Endothelial cell of umbilical vein (primary cell): ENCODE measurements at places on chromosomes 7 and 10.
A peak's percentile ranks its signal among the peaks of the same experiment; 100 is the strongest.

GRCh38 chr7:87689374-87689773 lies 61.2 kb downstream of the RUNDC3B start:
- no peak for DNase-seq

DNA sequence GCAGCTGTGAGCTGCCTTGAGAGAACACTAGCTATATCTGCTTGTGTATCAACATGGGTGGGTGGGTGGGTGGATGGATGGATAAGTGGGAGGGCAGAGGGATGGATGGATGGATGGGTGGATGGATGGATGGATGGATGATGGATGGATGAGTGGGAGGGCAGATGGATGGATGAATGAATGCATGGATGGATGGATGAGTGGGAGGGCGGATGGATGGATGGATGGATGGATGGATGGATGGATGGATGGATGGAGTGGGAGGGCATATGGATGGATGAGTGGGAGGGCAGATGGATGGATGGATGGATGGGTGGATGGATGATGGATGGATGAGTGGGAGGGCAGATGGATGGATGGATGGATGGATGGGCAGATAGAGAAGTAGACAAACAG lies 76.1 kb downstream of the MKI67 start:
- no peak for DNase-seq

DNA sequence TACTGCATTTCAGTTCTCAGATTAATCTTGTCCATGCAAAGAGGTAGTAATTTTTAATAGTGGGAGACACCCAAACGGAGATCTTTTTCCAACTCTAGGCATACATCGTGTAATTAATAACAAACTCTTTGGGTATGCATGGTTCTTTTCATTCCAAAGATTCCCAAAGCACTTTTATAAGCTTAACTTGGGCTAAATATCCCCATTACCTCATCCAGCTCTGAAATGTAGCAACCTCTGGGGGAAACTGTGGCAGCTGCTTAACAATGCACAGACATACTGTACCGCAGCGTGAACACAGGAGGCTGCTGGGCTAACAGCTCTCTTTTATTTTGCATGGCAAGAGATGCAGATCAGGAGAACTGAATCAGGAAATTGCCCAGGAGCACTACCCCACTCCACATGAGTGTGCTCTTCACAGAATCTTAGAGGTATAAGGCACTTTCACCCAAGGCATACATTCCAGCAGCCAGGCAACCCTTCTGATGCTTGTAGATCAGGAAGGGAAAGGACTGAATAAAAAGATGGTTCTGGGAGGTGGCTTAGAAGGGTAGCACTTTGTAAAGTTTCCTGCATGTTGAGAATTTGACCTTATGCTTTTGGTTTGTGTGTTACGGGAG lies 114.4 kb upstream of the GLI3 start:
- DNase-seq: no peak

- DNase-seq: no peak
Observed at GRCh38 chr7:149819961-149820340, 18.2 kb upstream of the ZNF862 start.

GRCh38 chr7:111091593-111092358 lies 849 bp downstream of the LRRN3 start:
- DNase-seq: peak; percentile 40

DNA sequence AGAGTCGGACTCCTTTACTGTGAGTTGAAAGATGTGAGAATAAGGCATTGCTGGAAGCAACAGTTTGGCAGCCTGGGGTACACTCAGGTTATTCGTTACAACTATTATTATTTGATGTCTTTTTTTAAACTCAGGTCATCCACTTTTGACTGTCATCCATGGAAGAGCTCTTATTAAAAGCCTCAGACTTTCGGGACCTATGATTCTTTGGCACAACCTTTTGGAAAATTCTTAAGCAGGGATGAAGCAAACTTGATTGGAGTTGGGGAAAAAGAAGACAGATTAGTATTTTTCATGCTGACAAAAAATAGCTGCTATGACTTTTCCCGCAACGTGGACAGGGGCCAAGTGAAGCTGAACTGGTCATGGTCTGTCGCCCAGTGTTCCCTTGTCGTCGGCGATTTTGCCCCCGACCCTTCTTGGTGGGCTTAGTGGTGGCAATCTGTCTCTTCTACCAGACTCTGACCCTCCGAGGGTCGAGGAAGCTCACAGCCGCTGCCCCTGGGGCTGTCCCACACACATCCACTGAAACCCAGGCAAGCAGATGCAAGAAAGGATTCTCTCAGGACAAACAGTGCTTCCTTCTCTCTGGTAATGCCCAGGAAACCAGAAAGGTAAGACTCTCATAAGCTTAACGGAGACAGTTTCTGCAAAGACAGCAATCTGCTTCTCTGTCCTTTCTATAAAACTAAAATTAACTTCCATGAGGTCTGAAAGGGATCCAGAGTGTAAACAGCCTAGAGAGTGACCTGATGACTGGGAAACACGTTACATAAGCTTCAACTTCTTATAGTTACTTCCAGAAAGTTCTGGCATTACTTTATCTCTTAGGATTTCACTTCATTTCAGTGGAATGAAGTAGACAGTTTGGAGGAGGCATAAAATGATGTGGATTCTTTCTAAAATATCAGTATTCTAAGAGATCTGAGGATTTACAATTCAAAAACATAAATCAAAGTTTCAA lies 1.0 kb downstream of the CPED1 start:
- DNase-seq: no peak

DNA sequence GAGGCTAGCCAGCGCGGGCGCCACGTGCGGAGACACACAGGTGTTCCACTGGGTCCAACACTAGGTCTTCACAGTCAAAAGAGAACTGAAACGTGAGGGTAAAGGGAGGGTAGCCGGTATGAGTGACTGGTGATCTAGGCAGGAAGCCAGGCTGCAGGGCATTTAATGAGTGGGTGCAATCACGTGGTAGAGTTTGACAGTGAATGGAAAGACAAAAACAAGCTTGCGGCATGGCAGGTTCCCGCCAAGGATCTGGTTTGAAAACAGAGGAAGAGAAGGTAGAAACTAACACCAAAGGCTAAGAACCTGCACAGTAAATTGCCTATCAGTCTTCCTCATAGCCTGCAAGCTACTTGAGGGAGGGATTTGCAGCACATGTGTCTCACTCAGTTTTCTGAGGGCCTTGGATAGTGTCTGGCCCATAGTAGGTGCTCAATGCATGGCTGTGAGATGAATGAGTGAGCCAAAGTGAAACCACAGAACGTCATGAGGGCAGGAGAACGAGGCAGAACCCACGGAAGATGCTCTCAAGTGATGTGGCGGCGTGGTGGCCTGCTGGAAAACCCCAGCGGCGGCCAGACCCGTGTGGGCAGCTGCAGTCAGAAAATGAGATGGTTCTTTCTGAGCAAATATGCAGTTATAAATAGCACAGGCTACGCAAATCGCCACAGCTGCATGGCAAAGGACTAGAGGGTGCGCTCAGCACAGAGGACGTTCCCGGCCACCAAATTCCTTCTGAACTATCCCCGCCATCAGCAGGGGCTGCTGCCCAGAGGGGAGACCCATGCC lies 183.6 kb upstream of the NFE2L3 start:
- DNase-seq: no peak

DNA sequence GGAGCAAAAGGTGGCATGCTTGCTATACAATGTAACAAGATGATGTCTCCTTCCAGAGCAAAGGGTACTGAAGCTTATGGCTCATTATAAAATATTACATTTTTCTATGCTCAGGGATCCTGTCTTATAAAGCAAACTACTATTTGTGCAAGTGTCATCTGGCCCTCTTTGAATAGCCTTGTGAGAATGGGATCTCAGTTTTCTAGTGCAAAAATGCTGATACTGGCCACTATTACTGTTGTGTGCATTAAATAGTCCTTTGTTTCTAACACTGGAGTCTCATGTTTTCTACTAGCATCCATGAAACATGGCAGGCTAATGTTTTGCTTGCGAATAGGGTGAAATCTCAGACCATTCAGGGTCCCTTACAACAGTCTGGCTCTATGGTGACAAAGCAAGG lies 823.0 kb downstream of the REEP3 start:
- no peak for DNase-seq

DNA sequence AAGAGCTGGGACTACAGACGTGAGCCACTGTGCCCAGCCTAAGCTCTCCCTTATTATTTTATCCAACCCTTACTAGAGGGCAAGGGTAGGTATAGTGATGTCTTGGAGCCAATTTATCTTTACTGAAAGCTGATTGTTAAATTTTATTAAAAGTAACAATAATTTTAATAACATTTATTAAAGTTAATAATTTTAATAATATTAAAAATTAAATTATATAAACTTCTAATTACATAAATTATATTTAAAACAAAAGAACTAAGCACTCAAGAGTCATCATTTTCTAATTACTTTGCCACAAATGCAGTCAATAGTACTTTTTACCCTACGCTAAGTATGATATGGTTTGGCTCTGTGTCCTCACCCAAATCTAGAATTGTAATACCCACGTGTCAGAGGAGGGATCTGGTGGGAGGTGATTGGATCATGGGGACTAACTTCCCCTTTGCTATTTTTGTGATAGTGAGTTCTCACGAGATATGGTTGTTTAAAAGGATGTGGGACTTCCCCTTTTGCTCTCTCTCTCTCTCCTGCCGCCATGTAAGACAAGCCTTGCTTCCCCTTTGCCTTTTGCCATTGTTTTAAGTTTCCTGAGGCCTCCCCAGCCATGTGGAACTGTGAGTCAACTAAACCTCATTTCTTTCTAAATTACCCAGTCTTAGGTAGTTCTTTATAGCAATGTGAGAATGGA lies 58.4 kb upstream of the ETV1 start:
- DNase-seq: no peak

DNA sequence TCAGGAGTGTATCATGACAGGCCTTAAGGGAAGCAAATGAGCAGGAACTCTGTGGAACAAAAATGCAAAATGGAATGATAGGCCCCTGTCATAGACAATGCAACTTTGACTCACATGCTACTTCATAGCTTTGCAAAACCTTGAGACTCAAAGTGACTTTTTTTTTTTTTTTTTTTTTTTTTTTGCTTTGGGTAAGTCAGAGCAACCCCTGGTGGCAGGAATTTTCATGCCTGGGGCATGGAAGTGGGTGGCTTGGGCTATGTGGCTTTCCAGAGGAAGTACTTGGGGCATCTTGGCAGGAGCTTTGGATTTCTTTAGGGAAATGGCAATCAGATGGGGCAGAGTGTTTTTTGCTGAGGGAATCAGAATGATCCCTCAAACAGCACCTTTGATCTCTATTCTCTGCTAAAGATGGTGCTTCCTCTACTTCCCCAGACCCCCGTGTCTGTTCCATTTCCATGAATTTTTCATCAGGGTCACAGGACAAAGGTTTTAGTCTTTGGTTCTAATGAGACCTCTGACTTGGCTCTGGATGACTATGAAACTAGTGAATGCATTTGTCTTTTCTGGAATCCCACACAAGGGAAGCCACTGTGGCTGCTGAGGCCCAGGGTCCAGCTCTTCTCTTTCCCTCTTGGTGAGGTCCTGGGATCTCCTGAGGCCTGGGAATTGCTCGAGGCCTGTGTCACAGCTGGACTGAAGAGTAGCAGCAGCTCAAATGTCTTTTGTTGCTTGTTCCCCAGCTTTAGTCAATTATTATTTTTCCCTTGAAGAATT lies 62.8 kb downstream of the TACC2 start:
- peak; percentile 77 for DNase-seq

DNA sequence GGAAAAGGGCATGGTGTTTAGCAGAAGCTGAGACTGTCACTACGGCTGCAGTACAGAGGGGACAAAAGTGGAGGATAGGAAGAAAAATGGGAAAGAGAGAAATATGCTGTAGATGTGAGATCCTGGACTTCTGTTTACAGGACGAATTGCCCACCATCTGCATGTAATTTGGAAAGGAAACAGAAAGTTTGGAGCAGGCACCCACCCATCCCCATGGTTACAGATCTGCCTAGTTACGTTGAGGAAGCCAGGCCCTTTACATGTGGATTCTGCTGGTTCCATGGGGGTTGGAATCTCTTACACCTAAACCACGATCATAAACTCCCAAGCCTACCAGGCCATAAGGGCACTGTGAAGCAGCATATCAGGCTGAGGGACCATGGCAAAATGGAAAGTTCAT lies 84.3 kb downstream of the WDFY4 start:
- DNase-seq: no peak

DNA sequence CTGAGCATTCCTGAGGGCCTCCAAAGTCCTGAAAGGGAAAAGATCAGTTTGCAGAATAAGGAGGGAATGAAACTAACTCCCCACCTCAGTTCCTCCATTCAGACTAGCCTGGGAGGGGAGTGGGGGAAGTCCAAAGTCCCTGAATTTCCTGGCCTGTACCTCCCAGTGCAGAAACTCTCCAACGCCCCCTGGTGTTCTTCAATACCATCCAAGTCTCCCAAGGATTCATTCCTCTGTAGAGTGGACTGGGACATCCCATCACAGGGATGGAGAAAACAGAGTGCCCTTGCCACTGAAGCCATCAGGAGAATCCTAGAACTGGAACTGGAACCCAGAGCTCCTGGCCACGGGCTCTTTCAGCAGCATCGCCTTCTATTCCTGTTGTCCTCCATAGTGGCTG lies 1.6 kb upstream of the COL13A1 start:
- peak; percentile 56 for DNase-seq

GRCh38 chr10:96560966-96561887 lies 25.6 kb downstream of the TM9SF3 start:
- no peak for DNase-seq

DNA sequence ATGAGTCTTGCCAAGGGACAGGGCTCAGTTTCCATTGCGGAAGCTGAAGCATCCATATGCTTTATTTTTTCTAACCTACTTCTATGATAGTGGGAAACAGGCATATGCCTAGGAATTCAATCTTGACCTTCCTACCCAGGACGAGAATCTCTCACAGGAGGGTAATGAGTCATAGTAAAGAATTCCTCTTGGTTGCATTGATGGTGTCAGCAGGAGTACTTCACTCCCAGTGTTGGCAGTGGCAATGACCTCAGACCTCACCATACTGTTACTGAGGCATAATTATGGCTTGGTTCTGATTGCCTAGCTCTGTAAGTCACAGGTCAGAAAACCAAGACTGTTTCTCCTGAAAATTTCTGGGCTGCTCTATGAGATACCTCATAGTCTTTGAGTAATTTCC lies 552.9 kb downstream of the ARL4A start:
- DNase-seq: no peak

- no peak for DNase-seq
Observed at GRCh38 chr10:78432583-78432982, 398.9 kb downstream of the RPS24 start.

DNA sequence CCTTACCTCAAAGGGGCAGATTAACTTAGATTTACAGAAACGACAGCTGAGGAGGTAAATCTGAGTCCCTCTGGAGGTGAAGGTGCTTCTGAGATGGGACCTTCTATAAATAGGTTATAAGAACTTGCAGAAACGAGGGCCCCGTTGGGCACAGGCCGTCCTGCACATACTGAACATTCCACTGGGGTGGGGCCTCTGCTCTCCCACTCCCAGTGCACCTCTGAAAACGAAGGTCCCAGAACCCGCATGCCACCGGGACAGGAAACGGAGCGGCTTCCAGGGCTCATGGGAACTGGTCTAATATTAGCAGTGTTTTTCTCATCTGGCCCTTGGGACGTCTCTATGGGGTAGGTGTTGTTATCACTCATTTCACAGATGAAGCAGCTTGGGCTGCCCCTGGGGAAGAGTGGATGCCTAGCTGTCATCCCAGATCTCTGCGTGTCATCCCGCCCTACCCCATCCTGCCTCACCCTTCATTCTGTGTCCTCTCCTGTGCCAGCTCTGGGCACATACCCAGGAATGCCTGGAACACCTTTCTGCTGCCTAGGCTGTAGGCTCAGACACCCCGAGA lies 19.6 kb downstream of the C10orf62 start:
- DNase-seq: no peak
